ENCODE measurements at places on chromosomes 1 and 21. TPM values are rescaled to one million over a fixed set of nuclear protein-coding genes. Genes with fewer than 3 reads are reported as not detected.

- H3K27ac ChIP-seq, result peak overlapping the region; percentile 65
- peaks cover 6% of the 10 kb centered on the region for H3K4me1 ChIP-seq
- H3K36me3 ChIP-seq, result no peaks in the 10 kb centered on the region
- H3K4me3 ChIP-seq, result peak overlapping the region; percentile 14
- no peaks in the 10 kb centered on the region for H3K27me3 ChIP-seq
Observed at GRCh38 chr1:95021805-95022643, 50.7 kb downstream of the ALG14 start.

The CLCC1 gene
- total RNA-seq, result 18.3 TPM

- no peak overlapping the region for H3K4me3 ChIP-seq
- no peaks in the 10 kb centered on the region for H3K27me3 ChIP-seq
- H3K36me3 ChIP-seq, result no peaks in the 10 kb centered on the region
- no peak overlapping the region for H3K27ac ChIP-seq
Observed at GRCh38 chr1:2912424-2913061, 108.7 kb upstream of the ACTRT2 start.

- no peak overlapping the region for H3K27ac ChIP-seq
- no peak for DNase-seq
- peaks cover 6% of the 10 kb centered on the region for H3K4me1 ChIP-seq
- H3K36me3 ChIP-seq, result no peaks in the 10 kb centered on the region
- peaks cover 38% of the 10 kb centered on the region for H3K27me3 ChIP-seq
Observed at GRCh38 chr1:3698660-3699408, 46.5 kb downstream of the TP73 start.

The DOP1B gene
- 65.9 TPM for total RNA-seq

The RBP7 gene
- total RNA-seq, result 2.3 TPM

- H3K36me3 ChIP-seq, result no peaks in the 10 kb centered on the region
- DNase-seq, result no peak
- peak overlapping the region; percentile 99 for H3K27ac ChIP-seq
- H3K4me1 ChIP-seq, result peaks cover 26% of the 10 kb centered on the region
- no peaks in the 10 kb centered on the region for H3K27me3 ChIP-seq
- peak overlapping the region; percentile 57 for H3K4me3 ChIP-seq
Observed at GRCh38 chr1:169892176-169892926, 1.3 kb downstream of the SCYL3 start.

GRCh38 chr1:12599657-12600056 is 18.4 kb downstream of the DHRS3 start:
- no peak overlapping the region for H3K4me3 ChIP-seq
- no peaks in the 10 kb centered on the region for H3K36me3 ChIP-seq
- H3K27ac ChIP-seq, result peak overlapping the region; percentile 18
- peaks cover 41% of the 10 kb centered on the region for H3K4me1 ChIP-seq
- H3K27me3 ChIP-seq, result no peaks in the 10 kb centered on the region

The PGLYRP4 gene
- not detected for total RNA-seq

DNA sequence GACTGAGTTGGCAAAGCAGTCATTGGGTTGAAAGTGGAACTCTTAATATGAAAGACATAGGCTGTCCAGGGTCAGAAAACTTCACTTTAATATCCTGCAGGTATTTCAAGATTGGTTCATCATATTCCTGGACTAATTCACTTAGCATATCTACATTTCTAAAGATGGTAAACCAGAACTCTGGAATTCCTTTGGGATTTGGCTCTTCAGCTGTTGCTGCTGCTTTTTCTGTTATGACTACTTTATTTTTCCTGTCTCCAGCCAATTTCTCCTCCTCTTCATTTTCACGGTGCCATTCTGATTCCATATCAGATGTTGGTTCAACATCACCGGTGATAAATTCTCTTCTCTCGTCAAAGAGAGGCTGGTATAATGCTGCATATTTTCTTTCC is 37.4 kb downstream of the CD58 start:
- H3K27me3 ChIP-seq, result no peaks in the 10 kb centered on the region
- DNase-seq, result no peak
- no peak overlapping the region for H3K27ac ChIP-seq
- H3K36me3 ChIP-seq, result peaks cover 10% of the 10 kb centered on the region
- H3K4me3 ChIP-seq, result no peak overlapping the region

DNA sequence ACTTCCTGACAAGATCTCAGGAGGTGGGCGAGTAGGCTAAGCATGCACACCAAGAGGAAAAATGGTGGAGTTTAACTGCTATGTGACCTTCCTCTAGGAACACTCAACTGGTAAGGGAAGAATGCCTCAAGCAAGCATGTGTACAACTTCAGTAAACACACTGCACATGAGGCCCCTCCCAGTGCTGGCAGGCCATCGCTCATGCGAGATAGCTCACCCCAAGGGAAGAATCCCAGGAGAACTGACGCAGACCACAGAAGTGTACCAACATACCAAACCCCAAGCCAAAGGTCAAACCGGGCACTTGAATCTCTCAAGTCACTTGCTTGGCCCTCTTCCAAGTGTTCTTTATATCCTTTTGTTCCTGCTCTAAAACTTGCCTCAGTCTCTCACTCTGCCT is 40.5 kb upstream of the GALNT2 start:
- no peaks in the 10 kb centered on the region for H3K4me1 ChIP-seq
- no peak overlapping the region for H3K27ac ChIP-seq
- H3K4me3 ChIP-seq, result no peak overlapping the region
- no peaks in the 10 kb centered on the region for H3K27me3 ChIP-seq
- no peaks in the 10 kb centered on the region for H3K36me3 ChIP-seq

DNA sequence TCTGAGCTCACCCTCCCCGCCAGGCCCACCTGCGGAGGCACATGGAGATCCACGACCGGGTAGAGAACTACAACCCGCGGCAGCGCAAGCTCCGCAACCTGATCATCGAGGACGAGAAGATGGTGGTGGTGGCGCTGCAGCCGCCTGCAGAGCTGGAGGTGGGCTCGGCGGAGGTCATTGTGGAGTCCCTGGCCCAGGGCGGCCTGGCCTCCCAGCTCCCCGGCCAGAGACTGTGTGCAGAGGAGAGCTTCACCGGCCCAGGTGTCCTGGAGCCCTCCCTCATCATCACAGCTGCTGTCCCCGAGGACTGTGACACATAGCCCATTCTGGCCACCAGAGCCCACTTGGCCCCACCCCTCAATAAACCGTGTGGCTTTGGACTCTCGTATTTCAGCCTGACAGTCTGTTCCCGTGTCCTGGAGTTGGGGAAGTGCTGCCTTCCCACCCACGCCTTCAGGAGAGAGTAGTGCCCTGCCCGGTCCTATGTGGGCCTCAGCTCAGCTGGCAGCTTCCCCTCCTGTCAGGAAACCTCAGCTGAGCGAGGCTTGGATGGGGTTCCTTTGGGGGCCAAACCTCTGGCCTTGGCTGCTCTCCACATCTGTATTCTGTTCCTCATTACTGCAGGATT is 9.2 kb downstream of the ZBTB48 start:
- H3K4me3 ChIP-seq, result no peak overlapping the region
- no peaks in the 10 kb centered on the region for H3K27me3 ChIP-seq
- H3K4me1 ChIP-seq, result peaks cover 5% of the 10 kb centered on the region
- DNase-seq, result no peak
- no peak overlapping the region for H3K27ac ChIP-seq

The CSRP1 gene
- 697 TPM for total RNA-seq

DNA sequence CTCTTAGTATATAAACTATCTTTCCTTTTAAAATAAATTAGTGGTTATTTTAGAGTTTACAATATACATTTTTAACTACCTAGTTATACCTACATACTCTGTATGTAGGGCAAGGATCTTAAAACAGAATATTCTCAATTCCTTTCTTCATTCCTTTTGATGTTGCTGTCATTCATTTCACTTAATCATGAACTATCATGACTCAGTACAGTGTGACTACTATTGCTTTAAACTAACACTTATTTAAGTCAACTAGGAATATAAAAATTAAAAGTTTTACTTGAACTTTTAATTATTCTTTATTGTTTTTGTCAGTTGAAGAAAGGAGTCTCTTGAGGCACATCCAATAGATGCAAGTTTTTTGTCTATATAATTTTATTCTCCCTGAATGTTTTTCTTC is 726.4 kb downstream of the BRINP3 start:
- H3K36me3 ChIP-seq, result no peaks in the 10 kb centered on the region
- no peaks in the 10 kb centered on the region for H3K27me3 ChIP-seq
- H3K4me1 ChIP-seq, result no peaks in the 10 kb centered on the region

The FCER1G gene
- total RNA-seq, result 194 TPM

GRCh38 chr1:20069874-20070273 is at the start of gene PLA2G5:
PLA2G5 (plus strand) TSS chr1:20070194; CDS start chr1:20084831, 14,637 bp downstream.
- H3K4me1 ChIP-seq, result no peaks in the 10 kb centered on the region
- H3K27ac ChIP-seq, result peak within 1 kb of the TSS; percentile 67
- no peaks in the 10 kb centered on the region for H3K36me3 ChIP-seq
- H3K27me3 ChIP-seq, result peaks cover 3% of the 10 kb centered on the region

The CHI3L2 gene
- total RNA-seq, result not detected

DNA sequence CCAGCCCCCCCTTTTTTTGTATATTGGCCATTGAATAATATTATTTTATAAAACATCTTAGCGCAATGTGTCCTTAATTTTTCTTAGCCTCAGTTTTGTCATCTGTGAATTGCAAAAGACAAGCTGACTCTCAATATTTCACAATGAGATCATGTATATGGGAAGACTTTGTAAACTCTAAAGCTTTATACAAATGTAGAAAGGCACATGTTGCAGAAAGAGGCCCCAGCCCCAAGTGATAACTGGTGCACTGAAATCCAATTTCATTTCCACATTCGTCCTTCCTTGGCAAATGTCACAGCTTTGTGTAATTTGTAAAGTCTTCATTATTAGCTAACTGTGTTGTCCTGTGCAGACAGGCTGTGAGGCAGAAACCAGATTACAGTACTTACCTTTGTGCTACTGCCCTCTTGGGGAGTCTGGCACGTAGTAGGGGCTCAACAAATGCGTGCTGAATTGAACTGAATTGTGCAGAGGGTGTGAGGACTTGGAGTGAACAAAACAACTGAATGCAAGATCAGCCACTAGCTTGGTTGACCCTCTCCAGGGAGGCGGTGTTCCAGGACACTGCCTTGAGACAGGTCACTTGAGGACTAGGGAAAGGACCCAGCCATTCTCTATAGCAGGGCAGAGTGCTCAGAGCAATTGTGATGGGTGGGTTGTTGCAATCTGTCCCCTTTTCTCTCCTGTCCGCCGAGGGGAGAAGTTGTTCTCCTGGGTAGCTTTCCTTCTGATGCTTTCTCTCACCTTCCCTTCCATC is 74.6 kb downstream of the LMO4 start:
- no peak overlapping the region for H3K4me3 ChIP-seq
- DNase-seq, result no peak
- H3K27ac ChIP-seq, result no peak overlapping the region
- no peaks in the 10 kb centered on the region for H3K36me3 ChIP-seq
- no peaks in the 10 kb centered on the region for H3K27me3 ChIP-seq

GRCh38 chr1:201989354-201990128 is 7.1 kb downstream of the RNPEP start:
- H3K27ac ChIP-seq, result no peak overlapping the region
- no peak for DNase-seq
- no peaks in the 10 kb centered on the region for H3K4me1 ChIP-seq
- H3K36me3 ChIP-seq, result peaks cover 42% of the 10 kb centered on the region
- no peaks in the 10 kb centered on the region for H3K27me3 ChIP-seq

The CDC7 gene
- total RNA-seq, result 1.3 TPM

The SRGAP2 gene
- total RNA-seq, result 11.7 TPM

DNA sequence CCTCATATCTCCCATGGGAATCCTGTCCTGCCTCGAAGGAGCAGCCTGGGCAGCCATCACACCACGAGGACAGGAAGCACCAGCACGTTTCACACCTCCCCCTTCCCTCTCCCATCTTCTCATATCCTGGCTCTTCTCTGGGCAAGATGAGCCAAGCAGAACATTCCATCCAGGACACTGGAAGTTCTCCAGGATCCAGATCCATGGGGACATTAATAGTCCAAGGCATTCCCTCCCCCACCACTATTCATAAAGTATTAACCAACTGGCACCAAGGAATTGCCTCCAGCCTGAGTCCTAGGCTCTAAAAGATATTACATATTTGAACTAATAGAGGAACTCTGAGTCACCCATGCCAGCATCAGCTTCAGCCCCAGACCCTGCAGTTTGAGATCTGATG is 8.7 kb downstream of the SLAMF8 start:
- no peak overlapping the region for H3K4me3 ChIP-seq
- no peak for DNase-seq
- H3K27ac ChIP-seq, result no peak overlapping the region
- H3K36me3 ChIP-seq, result no peaks in the 10 kb centered on the region

DNA sequence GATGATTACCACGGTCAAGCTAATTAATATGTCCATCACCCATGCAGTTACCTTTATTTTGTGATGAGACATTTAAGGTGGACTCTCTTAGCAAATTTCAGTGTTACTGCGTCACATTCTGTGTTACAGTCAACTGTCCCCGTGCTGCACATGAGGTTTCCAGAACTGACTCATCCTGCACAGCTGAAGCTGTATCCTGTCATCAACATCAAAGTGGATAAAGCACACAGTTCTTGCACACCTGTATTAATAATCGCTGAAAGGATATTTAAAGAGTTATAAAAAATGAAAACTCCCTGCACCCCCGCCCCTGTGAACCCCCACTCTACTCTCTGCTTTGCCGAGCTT is 3.4 kb upstream of the KRTAP10-5 start:
- no peaks in the 10 kb centered on the region for H3K36me3 ChIP-seq
- H3K4me1 ChIP-seq, result no peaks in the 10 kb centered on the region
- no peak for DNase-seq
- no peak overlapping the region for H3K27ac ChIP-seq
- H3K4me3 ChIP-seq, result no peak overlapping the region
- peaks cover 17% of the 10 kb centered on the region for H3K27me3 ChIP-seq

The CRNN gene
- total RNA-seq, result not detected

The GUCA2A gene
- 1,776 TPM for total RNA-seq

- H3K36me3 ChIP-seq, result no peaks in the 10 kb centered on the region
- DNase-seq, result no peak
- peaks cover 15% of the 10 kb centered on the region for H3K4me1 ChIP-seq
- no peaks in the 10 kb centered on the region for H3K27me3 ChIP-seq
Observed at GRCh38 chr1:21032741-21033140, 144.0 kb downstream of the EIF4G3 start.

GRCh38 chr1:160168609-160169369 is 17.4 kb downstream of the ATP1A4 start:
- H3K36me3 ChIP-seq, result no peaks in the 10 kb centered on the region
- no peaks in the 10 kb centered on the region for H3K4me1 ChIP-seq
- DNase-seq, result no peak

The LCE1D gene
- total RNA-seq, result not detected

GRCh38 chr1:3000214-3000613 is 21.1 kb upstream of the ACTRT2 start:
- no peak for DNase-seq
- no peak overlapping the region for H3K27ac ChIP-seq
- H3K27me3 ChIP-seq, result peaks cover 14% of the 10 kb centered on the region
- no peaks in the 10 kb centered on the region for H3K4me1 ChIP-seq

GRCh38 chr1:71621785-71622184 is 541.0 kb upstream of the ZRANB2 start:
- H3K4me1 ChIP-seq, result no peaks in the 10 kb centered on the region
- no peaks in the 10 kb centered on the region for H3K36me3 ChIP-seq
- no peak overlapping the region for H3K27ac ChIP-seq
- H3K4me3 ChIP-seq, result no peak overlapping the region
- no peaks in the 10 kb centered on the region for H3K27me3 ChIP-seq
- DNase-seq, result no peak

GRCh38 chr1:71264039-71264438 is 183.2 kb upstream of the ZRANB2 start:
- no peaks in the 10 kb centered on the region for H3K27me3 ChIP-seq
- H3K36me3 ChIP-seq, result no peaks in the 10 kb centered on the region
- no peak for DNase-seq
- no peak overlapping the region for H3K27ac ChIP-seq
- no peaks in the 10 kb centered on the region for H3K4me1 ChIP-seq
